ENCODE measurements at places on chromosomes 5 and 9.

GRCh38 chr5:88388476-88389337 is 120.1 kb upstream of the TMEM161B start:
- no peak for DNase-seq

DNA sequence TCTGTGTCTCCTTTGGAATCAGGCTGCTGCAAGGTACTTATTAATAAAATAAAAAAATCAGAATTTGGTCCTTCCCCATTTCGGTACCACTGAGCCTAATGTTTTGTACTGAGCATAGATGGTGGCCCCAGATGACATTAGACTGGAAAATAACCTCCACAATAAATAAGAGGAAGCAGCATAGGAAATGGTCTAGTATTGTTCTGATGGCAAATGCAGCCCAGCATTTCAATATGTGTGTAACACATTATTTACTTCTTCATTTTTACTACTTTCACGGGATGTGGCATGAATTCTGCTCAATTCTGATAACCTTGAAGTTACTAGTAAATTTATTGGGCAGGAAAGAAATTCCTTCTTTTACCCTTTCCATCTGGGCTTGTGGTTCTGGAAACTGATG is 295.6 kb downstream of the ADGRV1 start:
- DNase-seq, result no peak

DNA sequence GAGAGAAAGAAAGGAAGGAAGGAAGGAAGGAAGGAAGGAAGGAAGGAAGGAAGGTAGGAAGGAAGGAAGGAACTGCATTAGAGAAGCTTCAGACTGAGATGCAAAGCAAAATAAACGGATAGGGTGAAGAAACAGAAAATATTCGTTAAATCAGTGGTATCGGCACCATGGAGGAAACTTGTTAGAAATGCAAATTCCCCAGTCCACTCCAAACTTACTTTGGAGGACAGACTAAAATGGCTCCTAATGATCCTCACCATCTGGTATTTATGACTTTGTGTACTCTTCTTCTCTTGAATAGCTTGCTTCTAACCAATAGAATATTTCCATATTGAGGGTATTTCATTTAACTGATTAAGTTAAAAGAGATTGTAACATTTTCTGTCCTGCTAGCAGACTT is 87.9 kb upstream of the GCNT4 start:
- no peak for DNase-seq

DNA sequence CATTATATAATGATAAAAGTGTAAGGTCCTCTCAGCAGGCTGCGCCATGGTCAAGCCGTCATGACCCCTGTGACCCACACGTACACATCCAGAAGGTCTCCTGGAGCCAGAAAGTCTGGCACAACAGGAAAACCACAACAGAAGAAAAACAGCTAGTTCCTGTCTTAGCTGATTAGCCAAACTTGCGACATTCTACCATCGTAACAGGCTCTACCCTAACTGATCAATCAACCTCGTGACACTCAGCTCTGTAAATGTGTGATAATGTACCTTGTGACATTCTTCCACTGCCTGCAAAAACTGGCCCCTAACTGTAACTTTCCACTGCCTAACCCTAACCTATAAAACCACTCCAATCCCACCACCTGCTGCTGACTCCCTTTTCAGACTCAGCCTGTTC is 316.4 kb upstream of the TUSC1 start:
- no peak for DNase-seq

DNA sequence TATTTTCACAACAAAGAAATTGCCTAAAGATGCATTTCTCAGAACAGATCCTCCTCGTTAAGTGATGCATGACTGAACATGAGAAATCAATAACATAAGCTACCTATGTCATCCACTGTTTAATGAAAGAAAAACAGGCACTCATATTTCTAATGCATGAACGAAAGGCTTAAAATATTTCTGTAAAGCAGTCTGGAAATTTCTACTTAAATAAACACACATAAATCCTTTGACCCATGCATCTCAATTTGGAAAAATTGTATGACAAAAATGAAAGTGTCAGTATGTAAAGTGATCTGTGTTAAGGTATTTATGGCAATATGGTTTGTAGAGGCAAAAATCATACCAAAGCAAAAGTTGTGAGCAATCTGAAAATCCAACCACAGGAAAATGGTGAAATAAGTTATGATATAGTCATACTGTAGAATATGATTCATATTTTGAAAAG is 399.2 kb upstream of the GRAMD2B start:
- DNase-seq, result no peak

- DNase-seq, result no peak
Observed at GRCh38 chr9:84538879-84539278, 130.7 kb upstream of the NTRK2 start.

DNA sequence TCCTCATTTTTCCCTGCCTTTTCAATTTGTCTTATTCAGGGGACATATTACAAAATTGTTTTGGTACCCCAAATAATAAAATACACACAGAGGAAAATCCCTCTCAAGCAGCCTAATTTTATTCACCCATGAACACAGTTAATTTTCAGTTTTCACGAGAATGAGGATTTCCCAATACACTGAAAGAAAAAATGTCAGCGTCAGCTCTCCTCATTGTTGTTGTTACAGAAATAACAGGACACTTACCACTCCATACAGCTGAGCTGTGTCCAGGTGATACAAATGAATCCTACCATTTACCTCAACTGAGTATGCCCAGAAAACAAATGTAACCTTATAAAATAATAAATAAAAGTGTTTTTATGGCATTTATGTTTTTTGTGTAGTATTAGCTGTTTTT is 144.6 kb upstream of the PCA3 start:
- no peak for DNase-seq

DNA sequence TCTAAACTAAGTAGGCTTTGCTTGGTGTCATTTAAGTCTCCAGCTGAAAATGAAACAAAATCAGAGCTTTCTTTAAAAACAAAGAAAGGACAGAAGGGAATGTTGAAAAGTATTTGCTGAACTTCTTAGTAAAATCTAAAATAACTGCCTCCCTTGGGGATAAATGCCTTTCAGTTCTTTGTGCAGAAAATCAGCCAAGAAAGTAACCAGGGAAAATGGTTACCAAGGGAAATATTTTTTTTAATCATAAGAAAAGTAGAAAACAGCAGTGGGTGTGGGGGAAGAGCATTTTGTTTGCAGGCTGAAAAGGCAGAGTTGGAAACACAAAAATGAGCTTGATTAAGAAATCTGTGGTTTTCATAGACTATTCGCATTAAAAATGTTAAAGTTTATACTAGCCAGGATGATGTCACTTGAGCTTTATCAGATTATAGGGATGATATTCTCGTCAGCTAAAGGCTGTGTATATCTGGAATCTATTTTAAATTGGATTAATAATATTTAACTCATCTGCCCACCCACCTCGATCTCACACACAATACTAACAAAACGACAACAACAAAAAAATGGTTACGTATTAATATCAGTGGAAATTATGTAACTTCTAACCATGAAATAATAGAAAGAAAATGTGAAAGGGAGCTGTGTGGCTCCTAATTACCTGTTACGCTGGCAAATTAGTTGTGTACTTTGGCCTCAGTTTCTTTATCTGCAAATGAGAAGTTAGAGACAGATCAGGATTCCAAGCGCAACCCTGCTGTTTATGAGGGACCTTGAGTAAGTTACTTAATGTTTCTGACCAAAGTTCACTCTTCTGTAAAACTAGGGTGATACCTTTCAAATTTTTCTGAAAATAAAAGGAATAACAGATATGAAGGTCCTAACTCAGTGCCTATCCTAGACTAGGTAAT is at the start of gene ECM2:
Gene ECM2, minus strand, starts transcription at position 51 of the 911 bp plus-strand sequence. CDS start 13,124 bp downstream, outside the sequence.
- no peak for DNase-seq

DNA sequence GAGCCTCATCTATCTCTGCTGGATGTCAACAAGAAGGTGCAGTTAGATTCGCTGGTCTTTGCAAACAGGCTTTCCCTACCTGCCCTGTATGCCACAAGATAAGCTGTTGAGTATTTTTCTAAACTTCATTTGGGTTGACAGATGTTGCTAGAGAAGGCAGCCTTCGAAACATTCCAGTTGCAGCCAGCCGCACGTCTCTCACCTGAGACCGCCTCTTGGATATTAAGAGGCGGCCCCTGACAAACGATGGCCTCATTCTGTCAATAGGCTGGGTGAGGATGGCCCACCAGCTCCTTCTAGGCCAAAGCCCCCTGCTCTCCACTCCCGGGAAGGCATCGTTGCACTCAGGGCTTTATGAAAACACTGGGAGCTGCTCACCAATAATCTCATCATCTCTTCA is 181.6 kb downstream of the DAB2IP start:
- DNase-seq, result no peak

GRCh38 chr5:152184266-152184665 is 220.8 kb downstream of the NMUR2 start:
- DNase-seq, result no peak

- DNase-seq, result no peak
Observed at GRCh38 chr5:77087484-77088261, 588 bp upstream of the ZBED3 start.

DNA sequence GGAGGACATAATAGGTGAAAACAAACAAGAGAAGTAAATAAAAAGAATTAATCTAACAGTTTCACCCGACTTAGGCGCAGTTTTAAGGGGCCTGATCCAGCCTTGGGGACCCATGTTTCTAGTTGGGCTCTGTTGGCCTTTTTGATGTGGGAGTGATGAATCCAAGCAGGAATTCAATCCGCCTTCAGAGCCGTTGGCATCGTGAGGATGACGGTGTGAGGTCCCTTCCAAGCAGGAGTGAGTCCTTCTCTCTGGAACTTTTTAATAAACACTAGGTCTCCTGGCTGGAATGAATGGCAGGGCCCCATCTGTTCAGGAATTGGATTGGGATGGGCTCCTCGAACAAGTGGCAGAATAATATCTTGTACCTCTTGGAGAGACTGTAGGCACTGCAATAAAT is 22.3 kb upstream of the RHOBTB3 start:
- no peak for DNase-seq

- DNase-seq, result no peak
Observed at GRCh38 chr9:83656032-83656680, 33.2 kb downstream of the IDNK start.

GRCh38 chr5:173488144-173488543 is 128.3 kb downstream of the BOD1 start:
- DNase-seq, result no peak

- DNase-seq, result no peak
Observed at GRCh38 chr9:121718501-121718900, 67.1 kb downstream of the DAB2IP start.

DNA sequence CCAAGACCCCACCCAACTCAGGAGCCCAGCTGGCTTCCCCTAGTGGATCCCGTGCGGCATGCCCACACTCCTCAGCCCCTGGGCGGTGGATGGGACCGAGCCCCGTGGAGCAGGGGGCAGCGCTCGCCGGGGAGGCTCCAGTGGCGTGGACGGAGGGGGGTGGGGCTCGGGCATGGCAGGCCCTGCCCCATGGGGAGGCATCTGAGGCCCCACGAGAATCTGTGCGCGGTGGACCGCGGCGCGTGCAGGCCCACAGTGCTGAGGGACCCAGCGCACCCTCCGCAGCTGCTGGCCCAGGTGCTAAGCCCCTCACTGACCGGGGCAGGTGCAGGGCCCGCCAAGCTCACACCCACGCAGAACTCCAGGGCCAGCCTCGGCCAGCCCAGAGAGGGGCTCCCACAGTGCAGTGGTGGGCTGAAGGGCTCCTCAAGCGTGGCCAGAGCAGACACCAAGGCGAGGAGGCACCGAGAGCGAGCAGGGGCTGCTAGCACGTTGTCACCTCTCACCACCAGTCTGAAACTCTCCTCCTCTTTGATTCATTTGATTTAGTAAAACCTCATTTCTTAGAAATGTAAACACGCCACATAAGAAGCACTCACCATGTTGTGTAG is 25.6 kb downstream of the RNF130 start:
- DNase-seq, result no peak

DNA sequence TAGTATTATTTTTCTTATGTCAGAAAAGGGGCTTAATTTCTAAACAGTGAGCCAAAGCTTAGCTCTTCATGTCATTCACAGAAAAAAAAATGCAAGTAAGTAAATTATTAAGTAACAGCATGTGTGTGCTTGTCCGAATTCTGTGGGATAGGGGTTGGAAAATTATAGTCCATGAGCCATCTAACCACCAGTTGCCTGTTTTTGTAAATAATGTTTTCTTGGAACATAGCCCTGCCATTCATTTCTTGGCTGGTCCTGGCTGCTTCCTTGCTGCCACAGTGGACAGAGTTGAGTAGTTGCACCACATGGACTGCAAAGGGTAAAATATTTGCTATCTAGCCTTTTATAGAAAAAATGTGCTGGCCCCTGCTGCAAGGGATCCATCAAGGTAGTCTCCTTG is 513.7 kb upstream of the WWC1 start:
- DNase-seq, result no peak

DNA sequence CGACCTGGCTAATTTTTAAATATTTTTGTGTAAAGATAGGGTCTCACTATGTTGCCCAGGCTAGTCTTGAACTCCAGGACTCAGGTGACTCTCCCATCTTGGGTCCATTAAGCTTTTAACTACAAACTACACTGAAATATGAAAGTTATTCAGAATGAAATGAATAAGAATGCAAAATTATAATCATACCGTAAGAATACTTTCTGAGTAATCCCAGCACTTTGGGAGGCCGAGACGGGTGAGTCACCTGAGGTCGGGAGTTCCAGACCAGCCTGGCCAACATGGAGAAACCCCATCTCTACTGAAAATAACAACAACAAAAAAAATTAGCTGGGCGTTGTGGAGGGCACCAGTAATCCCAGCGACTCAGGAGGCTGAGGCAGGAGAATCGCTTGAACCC is 1.1 kb upstream of the ORM1 start:
- no peak for DNase-seq

- DNase-seq, result no peak
Observed at GRCh38 chr9:108078375-108078774, 588.8 kb upstream of the KLF4 start.

DNA sequence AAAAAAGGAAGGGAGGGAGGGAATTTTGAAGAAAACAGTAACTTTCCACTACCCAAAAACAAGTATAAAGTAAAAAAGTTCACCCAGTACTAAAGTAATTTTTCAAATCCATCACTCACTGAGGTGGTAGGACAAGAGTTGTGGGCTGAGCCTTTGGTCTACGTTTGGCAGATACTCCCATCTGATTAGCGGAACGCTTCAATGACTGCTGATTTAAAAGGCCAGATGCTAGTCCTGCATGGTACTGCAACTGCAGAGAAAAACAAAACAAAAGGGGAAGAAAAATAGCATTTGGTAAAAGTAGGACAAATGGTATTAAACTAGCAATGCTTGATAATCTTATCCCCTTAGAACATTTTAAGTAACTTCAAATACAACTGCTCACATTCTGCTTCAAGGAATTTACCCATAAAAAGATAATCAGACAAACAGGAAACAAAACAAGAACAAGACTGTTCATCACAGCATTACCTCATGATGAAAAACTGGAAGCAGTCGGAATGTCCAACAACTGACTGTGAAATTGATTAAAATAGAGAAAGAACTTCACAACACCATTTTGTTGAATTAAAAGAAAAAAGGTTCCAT is 65.4 kb downstream of the MED27 start:
- no peak for DNase-seq

DNA sequence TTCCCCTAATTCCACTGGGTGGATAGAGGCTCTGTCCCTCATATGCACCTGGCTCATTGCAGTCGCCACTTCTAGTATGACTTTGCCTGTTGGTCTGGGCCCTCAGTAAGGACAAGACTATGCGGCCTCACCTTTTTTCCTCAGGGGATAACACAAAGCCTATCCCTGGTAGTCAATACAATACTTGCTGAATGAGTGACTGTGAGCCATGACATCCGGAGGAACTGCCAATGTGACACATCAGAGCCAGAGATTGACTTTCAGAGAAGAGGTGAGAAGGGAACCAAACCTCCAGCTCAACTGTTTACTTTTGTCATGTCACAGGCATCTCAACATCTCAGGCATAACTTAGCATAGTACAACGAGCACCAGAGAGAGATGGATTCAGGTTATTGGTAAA is 371.3 kb downstream of the DMRT2 start:
- DNase-seq, result no peak

All from stimulated activated CD4-positive, alpha-beta T cell treated with anti-CD3 and anti-CD28 coated beads, TNF-alpha, amount 100 ng/mL, for 1 hour (primary cell).